ENCODE measurements at places on chromosomes 1 and 21. TPM values are rescaled to one million over a fixed set of nuclear protein-coding genes. Genes with fewer than 3 reads are reported as not detected.

DNA sequence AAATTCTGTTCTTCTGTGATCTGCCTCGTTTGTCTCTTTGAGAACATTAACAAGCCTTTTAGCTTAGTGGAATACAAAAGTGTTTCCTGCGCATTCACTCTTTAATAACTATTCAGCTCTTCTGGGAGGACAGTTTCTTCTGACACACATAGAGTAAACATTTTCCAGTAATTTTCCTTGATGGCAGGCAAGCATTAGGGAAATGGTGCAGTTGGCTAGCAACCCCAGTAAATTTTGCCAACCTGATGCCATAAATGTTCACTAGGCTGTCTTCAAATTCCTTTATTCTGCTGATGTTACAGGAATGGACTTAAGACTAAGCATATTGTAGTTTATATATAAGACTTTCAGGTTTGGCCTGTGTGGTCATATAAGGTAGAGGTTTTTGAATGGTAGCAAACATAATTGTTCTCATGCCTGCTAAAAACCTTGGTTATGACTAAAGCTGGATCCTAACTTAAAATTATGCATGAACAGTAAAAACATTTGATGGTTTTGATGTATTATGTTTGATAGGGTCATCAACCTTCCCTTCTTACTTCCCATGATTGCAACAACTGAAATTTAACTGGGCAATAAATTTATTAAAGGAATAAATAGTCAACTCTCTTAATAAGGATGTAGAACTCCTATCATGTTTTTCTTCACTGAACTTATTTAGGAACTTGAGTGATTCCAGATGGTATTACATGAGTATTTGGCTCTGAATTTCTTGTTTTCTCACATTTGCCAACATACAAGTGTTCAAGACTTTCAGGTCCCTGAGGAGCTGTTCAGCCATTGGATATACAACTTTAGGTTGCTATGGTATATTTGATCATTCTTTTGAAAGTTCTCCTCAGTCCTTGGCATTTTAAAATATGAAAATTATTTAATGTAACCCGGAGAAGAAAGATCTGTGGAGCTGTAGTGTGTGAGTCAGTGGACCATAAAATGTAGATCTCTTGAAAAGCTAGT is 223.4 kb downstream of the FMN2 start:
- no peak for DNase-seq

DNA sequence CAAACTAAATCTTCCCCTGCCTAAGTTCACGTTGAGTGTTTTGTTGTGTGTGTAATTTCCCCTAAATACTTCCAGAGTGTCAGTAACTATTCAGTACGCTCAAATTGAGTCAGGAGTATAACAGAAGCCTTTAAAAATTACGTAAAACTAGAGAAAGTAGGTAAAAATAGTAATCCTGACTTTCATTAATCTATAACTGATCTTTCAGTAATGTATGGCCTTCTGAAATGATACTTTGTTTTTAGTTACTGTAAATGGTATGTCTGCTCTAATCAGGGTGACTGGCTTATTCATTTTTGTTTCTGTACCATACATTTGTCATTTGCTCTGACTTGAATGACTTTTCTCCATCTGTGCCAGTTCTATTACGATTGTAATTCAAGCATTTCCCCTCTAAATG is 29.4 kb downstream of the MIER1 start:
- DNase-seq = no peak

DNA sequence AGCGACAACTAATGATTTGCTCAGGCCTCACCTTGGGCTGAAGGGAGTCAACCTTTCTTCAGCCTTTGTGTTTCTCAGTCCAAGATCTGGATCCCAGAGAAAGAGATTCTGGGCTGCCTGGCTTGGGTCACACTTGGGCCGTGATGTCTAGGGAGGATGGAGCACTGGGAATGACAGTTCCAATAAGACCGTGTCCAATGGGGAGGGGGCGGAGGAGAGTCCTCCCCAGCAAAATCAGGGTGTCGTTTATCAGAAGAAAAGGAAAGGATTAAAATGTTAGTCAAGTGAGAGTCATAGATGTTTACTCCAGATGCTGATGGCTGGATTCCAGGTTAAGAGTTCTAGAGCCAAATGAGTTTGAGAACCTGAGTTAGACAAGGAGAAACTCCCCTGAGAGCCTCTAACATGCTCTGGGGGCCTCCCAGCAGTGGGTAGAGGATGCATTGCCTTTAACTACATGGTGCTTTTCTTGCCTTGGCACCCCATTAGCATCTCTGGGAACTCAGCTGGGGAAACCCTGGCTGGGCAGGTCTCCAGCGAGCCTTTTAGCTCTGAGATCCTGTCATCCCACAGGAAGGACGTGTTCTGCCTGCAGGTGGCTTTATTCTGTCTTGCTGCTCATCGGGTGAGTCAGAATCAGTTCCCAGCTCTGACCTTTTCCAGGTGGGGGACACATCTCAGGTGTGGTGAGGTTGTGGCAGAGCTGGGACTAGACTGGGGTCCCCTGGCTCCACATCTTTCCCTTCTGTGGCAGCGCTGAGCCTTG is 22.2 kb downstream of the NIPAL3 start:
- no peak for DNase-seq

DNA sequence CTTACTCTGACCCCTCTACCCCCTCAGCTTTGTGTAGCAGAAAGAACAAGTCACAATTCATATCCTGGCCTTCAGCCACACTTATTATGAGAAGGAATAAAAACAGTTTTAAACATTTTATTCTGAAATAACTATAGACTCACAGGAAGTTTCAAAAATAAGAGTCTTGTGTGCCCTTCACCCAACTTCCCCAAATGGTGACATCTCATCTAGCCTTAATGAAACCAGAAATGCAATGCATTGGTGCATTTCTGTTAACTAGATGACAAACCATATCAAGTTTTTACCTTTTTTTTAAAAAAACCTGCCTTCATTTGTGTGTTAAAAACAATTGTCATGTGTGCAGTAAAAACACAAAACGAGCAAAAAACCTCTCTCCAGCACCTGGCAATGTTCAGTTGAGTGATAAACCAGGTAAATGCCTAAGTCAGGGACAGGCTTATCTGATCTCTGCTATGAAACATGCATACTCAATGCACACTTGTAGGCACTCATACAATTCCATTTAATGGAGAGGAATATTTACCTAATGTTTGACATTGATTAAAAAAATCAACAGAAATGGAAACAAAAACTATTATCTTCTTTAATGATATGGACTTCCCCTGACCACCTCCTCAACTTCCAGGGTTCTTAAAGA is 51.5 kb downstream of the SH3BGR start:
- DNase-seq = no peak

- DNase-seq = no peak
These were observed 59.2 kb downstream of the TBX15 start for GRCh38 chr1:118928739-118929554.

DNA sequence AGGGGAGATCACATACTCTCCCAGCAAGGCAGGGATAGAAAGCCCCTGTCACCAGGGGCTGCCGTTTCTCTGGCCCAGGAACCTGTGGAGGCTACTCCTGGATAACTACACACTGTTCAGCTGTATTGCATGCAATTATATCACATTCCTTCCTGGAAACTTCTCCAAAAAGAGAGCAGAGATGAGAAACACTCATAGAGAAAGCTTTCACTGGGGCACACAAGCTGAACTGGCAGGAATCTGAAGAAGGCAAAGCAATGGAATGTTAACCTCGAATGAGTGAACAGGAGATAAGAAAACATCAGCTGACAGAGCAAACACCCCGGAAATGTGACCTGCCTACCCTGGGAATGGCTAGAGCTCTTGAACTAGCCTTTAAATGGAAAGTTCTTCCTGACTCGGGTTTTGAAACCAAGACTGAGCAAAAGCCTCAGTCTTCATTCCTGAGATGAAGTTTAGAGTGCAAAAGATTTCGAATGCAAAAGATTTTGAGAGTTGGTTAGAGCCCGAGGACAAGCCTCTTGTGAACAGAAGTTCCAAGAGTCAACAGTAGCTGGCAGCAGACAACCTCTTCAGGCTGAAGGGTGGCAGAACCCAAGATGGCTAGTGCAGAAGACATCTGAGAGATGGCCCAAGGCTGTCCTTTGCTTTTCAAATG is 32.3 kb downstream of the CCN1 start:
- no peak for DNase-seq

DNA sequence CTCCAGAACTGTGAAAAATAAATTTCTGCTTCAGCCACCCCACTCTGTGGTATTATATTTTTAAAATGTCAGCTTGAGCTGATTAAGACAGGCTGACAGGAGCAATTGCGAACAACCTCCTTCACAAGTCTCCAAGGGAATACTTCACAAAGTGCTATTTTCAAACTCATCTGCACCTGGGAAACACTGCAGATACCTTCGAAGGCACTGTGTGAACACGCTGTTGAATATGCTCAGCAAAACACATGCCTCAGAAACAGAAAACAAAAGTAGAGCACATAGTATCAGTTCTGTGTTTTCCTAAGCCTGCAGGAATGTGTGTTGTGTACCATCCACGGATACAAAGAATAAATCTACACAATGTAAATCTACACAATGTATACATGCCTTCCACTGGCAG is 10.6 kb downstream of the TSPAN2 start:
- no peak for DNase-seq

GRCh38 chr21:26167593-26167992 is 3.0 kb downstream of the APP start:
- DNase-seq = no peak

DNA sequence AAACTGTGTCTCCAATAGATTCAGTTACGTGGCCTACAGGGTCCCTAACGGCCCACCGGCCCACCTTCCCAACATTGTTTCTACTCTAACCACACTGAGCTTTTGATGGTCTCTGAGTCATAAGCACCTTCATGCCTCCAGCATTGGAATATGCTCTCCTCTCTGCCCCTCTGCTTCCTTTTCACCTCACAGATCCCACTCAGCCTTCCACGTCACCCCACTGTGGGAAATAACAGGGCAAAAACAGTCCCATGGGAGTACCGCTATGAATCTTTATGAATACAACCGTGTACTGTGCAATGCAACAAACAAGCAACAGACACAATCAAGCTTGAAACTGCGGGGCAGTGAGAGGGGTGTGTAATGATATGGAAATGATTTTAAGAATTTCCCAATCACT is 5.3 kb upstream of the SARS1 start:
- DNase-seq = no peak

DNA sequence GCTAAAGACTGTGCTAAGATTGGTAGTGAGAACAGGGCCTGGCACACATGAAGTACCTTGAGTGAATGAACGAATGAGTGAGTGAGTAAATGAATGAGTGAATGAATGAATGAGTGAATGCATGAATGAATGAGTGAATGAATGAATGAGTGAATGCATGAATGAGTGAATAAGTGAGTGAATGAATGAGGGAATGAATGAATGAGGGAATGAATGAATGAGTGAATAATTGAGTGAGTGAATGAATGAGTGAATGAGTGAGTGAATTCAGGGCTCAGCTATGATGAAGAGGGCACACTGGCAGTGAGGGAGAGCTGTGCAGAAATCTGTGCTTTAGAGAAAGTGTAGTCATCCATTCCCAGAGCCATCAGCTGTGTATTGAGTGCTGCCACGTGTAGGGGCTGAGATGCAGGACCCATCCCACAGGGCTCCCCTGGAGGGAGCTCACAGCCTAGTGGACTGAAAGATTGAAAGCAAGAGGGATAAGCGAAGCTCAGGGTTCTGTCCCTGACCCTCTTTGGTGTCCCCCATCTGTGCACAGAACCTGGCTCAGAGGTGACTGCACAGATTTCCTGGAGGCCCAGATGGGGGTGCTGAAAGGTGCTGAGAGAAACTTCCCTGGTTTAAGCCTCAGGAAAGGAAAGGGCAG is 217.9 kb upstream of the VAMP3 start:
- DNase-seq = peak; percentile 10

DNA sequence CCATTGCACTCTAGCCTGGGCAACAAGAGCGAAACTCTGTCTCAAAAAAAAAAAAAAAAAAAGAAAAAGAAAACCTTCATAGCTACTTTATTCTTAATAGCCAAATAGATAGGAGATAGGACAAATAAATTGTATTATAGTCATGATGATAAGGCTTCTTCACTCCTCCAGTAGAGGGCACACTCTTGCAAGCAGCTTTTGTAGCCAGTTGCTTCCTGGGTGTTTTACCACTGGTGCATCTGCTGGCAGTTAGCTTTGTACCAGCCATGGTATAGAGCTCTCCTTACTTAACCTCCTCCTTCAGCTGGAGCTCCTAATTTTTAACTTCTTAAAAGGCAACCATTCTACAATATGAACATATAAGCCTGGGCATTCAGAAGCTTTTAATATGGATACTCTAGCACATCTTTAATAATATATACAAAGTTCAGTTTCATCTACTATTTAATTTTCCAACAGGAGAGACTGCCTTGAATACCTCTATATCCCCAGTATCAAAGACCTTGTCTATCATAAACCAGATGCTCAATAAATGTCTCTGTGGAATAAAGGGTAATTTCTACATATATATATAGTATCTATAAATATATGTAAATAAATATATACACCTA is 35.8 kb downstream of the EVI5 start:
- no peak for DNase-seq

The ABCB10 gene
- 15.0 TPM for total RNA-seq

The TBX15 gene
- total RNA-seq = 0.69 TPM

The CRNN gene
- total RNA-seq = not detected

The VHLL gene
- total RNA-seq = not detected

The NFYC gene
- total RNA-seq = 44.2 TPM

The KDF1 gene
- 1.2 TPM for total RNA-seq

The TCP10L gene
- total RNA-seq = 31.0 TPM

All from glutamatergic neuron (in vitro differentiated cells).